ENCODE measurements at places on chromosomes 1 and 21. TPM values are rescaled to one million over a fixed set of nuclear protein-coding genes. Genes with fewer than 3 reads are reported as not detected.

GRCh38 chr1:8481650-8482380, 163.9 kb downstream of the SLC45A1 start:
- H3K27me3 ChIP-seq, result no peaks in the 10 kb centered on the region

Gene MOB3C
- polyA plus RNA-seq, result 8.5 TPM

- no peaks in the 10 kb centered on the region for H3K36me3 ChIP-seq
- H3K27me3 ChIP-seq, result peaks cover 17% of the 10 kb centered on the region
- no peak overlapping the region for H3K4me3 ChIP-seq
- no peak for DNase-seq
- H3K4me1 ChIP-seq, result peaks cover 14% of the 10 kb centered on the region
Observed at GRCh38 chr1:119331190-119331515, 37.4 kb upstream of the HAO2 start.

DNA sequence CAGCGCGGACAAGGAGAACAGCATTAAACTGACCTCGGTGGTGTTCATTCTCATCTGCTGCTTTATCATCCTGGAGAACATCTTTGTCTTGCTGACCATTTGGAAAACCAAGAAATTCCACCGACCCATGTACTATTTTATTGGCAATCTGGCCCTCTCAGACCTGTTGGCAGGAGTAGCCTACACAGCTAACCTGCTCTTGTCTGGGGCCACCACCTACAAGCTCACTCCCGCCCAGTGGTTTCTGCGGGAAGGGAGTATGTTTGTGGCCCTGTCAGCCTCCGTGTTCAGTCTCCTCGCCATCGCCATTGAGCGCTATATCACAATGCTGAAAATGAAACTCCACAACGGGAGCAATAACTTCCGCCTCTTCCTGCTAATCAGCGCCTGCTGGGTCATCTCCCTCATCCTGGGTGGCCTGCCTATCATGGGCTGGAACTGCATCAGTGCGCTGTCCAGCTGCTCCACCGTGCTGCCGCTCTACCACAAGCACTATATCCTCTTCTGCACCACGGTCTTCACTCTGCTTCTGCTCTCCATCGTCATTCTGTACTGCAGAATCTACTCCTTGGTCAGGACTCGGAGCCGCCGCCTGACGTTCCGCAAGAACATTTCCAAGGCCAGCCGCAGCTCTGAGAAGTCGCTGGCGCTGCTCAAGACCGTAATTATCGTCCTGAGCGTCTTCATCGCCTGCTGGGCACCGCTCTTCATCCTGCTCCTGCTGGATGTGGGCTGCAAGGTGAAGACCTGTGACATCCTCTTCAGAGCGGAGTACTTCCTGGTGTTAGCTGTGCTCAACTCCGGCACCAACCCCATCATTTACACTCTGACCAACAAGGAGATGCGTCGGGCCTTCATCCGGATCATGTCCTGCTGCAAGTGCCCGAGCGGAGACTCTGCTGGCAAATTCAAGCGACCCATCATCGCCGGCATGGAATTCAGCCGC, 2.5 kb downstream of the S1PR1 start:
- H3K4me1 ChIP-seq, result peaks cover 64% of the 10 kb centered on the region
- no peaks in the 10 kb centered on the region for H3K27me3 ChIP-seq
- H3K36me3 ChIP-seq, result peaks cover 21% of the 10 kb centered on the region

Gene CLCA4
- not detected for polyA plus RNA-seq

- no peak overlapping the region for H3K27ac ChIP-seq
- no peaks in the 10 kb centered on the region for H3K4me1 ChIP-seq
- H3K36me3 ChIP-seq, result no peaks in the 10 kb centered on the region
- no peak for DNase-seq
- H3K27me3 ChIP-seq, result peaks cover 10% of the 10 kb centered on the region
Observed at GRCh38 chr1:200751717-200752116, 13.0 kb downstream of the CAMSAP2 start.

Gene NCDN
- 8.3 TPM for polyA plus RNA-seq

DNA sequence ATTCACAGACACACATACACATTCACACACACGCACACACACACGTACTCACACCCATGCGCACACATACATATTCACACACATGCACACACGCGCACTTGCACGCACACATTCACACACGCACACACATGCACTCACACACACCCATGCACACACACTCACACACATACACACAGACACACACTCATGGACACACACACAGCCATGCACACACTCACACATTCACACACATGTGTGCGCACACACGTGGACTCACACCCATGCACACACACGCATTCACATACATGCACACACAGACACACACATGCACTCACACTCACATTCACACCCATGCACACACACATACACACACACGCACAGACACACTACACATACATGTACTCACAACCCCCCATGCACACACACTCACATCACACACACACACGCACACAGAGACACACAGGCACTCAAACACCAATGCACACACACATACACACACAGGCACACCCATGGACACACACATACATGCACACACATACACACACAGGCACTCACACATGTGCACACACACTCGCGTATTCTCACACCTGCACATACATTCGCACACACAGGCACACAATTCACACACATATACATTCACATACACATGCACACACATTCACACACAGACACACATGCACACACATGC, 589.1 kb downstream of the PTPRU start:
- no peaks in the 10 kb centered on the region for H3K4me1 ChIP-seq
- H3K4me3 ChIP-seq, result no peak overlapping the region
- DNase-seq, result no peak
- H3K36me3 ChIP-seq, result no peaks in the 10 kb centered on the region
- H3K27me3 ChIP-seq, result peaks cover 9% of the 10 kb centered on the region

DNA sequence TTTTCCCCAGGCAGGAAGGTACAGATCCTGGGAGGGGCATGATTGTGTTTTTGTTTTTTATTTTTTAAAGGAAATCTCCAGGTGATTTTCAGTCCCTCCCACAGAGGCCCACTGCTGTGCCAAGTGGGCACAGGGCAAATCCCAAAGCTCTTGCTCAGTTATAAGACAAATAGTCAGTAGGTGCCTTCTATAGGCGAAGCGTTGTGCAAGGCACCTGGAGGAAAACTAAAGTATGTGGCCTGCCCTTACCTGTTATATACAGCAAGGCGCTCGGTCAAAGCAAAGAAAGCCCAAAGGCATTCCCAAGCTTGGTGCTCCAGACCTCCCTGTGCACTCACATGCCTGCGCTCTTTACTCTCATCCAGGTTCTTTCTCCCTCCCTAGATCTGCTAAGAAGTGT, 81.0 kb downstream of the KCNJ15 start:
- no peak overlapping the region for H3K4me3 ChIP-seq
- no peaks in the 10 kb centered on the region for H3K27me3 ChIP-seq
- no peaks in the 10 kb centered on the region for H3K4me1 ChIP-seq
- no peak overlapping the region for H3K27ac ChIP-seq

Gene F3
- not detected for polyA plus RNA-seq

DNA sequence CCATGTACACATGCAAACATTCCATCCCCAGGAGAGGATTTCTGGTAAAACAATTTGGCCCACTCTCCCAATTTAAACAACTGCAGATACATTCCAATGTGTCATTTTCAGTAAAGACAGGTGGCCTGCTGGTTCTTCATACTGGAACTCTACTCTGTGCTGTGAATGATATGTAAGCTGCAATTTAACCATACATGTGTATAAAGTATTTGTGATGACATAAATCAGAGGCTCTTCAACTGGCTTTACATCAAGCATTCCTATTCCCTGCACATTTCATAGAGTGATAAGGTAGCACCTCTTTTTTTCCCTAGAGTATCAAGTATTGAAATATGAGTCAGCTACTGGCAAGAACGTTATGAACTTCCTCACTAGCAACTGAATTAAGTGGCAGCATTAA, 649.5 kb upstream of the ADGRL2 start:
- H3K27me3 ChIP-seq, result no peaks in the 10 kb centered on the region
- DNase-seq, result no peak
- no peaks in the 10 kb centered on the region for H3K4me1 ChIP-seq
- H3K36me3 ChIP-seq, result no peaks in the 10 kb centered on the region

Gene TMEM61
- polyA plus RNA-seq, result not detected

DNA sequence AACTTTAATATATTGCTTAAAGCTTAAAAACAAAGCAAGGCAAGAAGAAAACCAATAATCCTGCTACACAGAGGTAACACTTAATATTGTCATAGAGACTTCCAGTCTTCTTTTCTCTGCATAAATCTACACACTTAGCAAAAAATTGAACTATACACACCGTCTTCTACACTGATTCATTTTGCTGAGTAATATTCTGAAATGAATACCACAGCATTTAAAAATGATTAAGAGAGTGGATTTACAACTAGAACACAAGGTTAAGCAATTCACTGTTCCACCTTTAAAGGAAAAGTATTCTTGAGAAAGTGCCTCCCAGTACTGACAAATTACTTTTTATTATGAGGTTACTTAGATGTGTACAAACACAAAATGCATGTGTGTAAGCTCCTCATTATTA, 22.2 kb upstream of the ITPKB start:
- H3K36me3 ChIP-seq, result no peaks in the 10 kb centered on the region
- DNase-seq, result no peak
- H3K27me3 ChIP-seq, result peaks cover 30% of the 10 kb centered on the region
- H3K27ac ChIP-seq, result no peak overlapping the region
- H3K4me3 ChIP-seq, result no peak overlapping the region

Gene PGBD5
- not detected for polyA plus RNA-seq

Gene MYOC
- not detected for polyA plus RNA-seq

- peaks cover 15% of the 10 kb centered on the region for H3K36me3 ChIP-seq
- no peaks in the 10 kb centered on the region for H3K27me3 ChIP-seq
- no peak overlapping the region for H3K4me3 ChIP-seq
Observed at GRCh38 chr1:76625886-76626678, 241.2 kb upstream of the ST6GALNAC5 start.

DNA sequence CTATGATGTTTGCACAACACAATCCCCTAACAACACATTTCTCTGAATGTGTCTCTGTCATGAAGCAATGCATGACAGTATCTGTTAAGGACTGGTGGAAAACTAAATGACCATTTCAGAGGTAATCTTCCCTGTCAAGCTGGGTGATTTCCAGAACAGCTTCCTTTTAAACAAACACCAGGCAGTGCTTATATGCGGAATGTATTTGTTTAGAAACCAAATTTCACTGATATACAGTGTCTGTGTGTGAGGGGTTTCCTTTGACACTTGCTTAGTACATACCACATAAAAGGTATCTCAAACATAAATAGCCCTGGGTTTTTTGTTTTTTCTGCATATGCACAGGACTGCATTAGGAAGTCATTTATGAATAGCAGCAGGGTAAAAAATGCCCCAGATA, 95.6 kb downstream of the TGFBR3 start:
- no peaks in the 10 kb centered on the region for H3K36me3 ChIP-seq
- H3K27ac ChIP-seq, result no peak overlapping the region
- no peaks in the 10 kb centered on the region for H3K27me3 ChIP-seq
- H3K4me1 ChIP-seq, result no peaks in the 10 kb centered on the region
- DNase-seq, result no peak
- H3K4me3 ChIP-seq, result no peak overlapping the region

DNA sequence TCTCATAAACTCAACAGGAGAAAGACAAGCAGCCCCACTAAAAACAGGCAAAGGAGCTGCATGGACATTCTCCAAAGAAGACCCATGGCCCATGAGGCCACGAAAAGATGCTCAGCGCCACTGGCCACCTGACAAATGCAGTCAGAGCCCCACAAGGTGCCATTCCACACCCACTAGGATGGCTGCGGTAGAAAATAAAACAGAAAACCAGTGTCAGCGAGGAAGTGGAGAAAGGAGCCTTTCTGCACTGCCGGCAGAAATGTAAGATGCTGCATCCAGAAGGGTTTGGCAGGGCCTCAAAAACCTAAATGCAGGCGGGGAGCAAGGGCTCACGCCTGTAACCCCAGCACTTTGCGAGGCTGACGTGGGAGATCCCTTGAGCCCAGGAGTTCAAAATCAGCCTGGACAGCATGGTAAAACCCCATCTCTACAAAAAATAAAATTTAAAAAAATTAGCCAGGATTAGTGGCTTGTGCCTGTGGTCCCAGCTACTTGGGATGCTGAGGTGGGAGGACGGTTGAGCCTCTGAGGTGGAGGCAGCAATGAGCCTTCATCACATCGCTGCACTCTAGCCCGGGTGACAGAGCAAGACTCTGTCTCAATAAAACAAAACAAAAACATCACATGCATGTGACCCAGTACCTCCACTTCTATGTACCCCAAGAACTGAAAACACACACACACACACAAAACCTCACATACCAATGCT, 4.2 kb downstream of the WNT9A start:
- H3K27ac ChIP-seq, result no peak overlapping the region
- no peak for DNase-seq
- peaks cover 28% of the 10 kb centered on the region for H3K27me3 ChIP-seq
- H3K4me1 ChIP-seq, result peaks cover 17% of the 10 kb centered on the region
- H3K4me3 ChIP-seq, result no peak overlapping the region

DNA sequence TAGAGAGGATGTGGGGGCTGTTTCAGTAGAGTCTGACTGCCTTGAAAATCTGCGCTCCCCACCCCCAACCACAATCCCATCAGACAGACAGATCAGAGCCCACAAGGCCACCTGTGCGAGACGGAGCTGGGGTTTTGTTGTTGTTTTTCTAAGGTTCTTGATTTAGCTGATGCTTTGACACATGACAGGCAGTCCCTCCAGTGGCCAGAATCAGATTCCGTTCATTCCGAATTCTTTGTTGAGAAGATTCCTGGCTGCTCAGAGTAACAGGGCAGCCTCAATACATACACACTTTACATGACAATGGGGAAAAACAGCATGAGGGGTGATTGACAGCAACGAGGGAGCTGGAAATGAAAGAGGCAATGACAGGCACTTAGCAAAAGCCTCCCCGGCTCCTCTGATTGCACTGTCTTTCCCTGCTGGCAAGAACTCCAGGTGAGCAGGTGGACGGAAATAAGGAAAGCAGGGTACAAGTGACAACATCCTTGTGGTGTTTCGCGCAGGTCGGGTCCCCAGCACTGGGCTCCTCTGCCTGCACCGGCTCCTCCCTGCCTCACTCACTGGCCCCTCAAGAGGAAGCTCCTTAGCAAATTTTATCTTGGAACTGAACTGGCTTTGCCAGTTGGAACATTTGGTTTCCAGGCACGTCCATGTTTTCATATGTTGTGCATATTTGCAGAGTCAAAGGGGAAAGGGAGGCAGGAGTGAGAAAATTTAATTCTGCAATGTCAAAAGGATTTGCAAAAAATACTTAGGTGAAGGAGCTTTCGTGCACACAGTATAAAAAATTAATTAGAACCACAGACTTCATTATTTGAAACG, 148.7 kb downstream of the PGBD5 start:
- H3K27me3 ChIP-seq, result no peaks in the 10 kb centered on the region
- peak overlapping the region; percentile 79 for H3K27ac ChIP-seq
- DNase-seq, result peak; percentile 58
- H3K4me1 ChIP-seq, result peaks cover 68% of the 10 kb centered on the region
- H3K36me3 ChIP-seq, result peaks cover 5% of the 10 kb centered on the region

Gene SLC44A3
- not detected for polyA plus RNA-seq

Gene GBP6
- polyA plus RNA-seq, result not detected

GRCh38 chr1:223319398-223319797, 44.6 kb downstream of the SUSD4 start:
- no peak overlapping the region for H3K4me3 ChIP-seq
- no peak for DNase-seq
- H3K27ac ChIP-seq, result no peak overlapping the region
- H3K27me3 ChIP-seq, result peaks cover 27% of the 10 kb centered on the region
- H3K36me3 ChIP-seq, result no peaks in the 10 kb centered on the region

GRCh38 chr1:13737398-13737797, 37.4 kb downstream of the PRDM2 start:
- no peaks in the 10 kb centered on the region for H3K27me3 ChIP-seq
- no peak overlapping the region for H3K27ac ChIP-seq
- peaks cover 18% of the 10 kb centered on the region for H3K36me3 ChIP-seq
- DNase-seq, result no peak

GRCh38 chr1:66013371-66013770, 220.7 kb downstream of the PDE4B start:
- no peak overlapping the region for H3K4me3 ChIP-seq
- H3K27ac ChIP-seq, result no peak overlapping the region
- H3K27me3 ChIP-seq, result no peaks in the 10 kb centered on the region
- DNase-seq, result no peak
- H3K4me1 ChIP-seq, result no peaks in the 10 kb centered on the region
